Stimulated activated CD4-positive, alpha-beta T cell treated with anti-CD3 and anti-CD28 coated beads, Interleukin-1b, Interleukin-23, amount 100 ng/mL, for 1 hour (primary cell): ENCODE measurements at places on chromosomes 1 and 21.

DNA sequence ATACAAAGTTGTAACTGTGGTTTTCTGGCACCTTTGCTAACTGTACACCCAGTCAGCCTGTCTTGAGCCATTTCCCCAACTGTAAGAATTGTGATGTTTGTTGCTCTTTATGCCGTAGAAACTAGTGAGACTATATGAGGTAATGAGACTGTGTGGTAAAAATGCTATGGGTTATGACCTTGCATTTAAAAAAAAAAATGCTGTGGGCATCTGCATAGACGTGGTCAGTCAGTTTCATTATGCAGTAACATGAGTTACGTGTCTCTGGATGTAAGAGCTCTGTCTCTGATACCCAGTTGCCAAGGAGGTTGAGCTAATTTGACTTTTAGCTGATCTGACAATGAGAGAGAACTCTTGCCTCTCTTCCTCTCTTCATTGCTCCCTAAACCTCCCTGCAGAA lies 80.6 kb upstream of the LAMC2 start:
- DNase-seq, result no peak

DNA sequence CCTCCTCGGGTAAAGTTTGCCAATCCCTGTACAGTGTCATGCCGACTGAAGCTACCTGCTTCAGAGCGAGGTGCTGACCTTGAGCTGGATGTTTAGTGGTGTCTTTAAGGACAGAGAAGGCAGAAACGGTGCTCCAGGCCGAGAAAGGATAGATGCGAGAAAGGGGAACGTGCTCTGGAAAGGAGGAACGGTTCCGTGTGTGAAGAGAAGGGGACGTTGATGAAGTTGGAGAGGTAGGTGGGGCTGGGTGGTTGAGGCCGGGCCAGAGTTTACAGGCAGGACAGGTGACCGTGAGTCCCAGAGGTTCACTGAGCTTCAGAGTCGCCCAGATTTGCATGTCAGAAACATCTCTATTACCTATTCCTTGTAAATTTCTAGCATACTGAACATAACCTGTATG lies 90.7 kb downstream of the SCCPDH start:
- no peak for DNase-seq

DNA sequence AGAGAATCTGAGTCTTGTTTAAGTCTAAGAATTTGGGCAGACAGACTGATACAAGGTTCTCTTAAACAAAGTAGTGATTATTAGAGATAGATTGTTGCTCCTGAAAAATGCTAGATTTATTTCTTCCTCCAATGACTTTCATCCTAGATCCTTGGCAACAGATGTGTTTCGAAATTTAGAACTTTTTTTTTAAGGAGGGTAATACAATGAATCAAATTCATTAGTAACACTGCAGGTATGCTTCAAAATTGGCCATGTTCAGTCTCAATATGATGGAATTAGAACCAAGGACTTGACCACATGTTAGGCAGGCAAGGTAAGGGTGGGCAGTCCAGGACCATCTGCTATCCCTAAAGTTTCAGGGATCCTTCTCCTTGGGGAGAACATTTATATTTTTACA lies 4.5 kb upstream of the LCE1F start:
- DNase-seq, result no peak

- DNase-seq, result no peak
These were observed 569 bp downstream of the RCAN3 start for GRCh38 chr1:24503059-24503751.

- DNase-seq, result no peak
These were observed 23.9 kb upstream of the ITLN2 start for GRCh38 chr1:160978510-160978927.
